Mesothelial cell of epicardium (in vitro differentiated cells): ENCODE measurements at places on chromosomes 11 and 22.
A peak's percentile ranks its signal among the peaks of the same experiment; 100 is the strongest.

- H3K27me3 ChIP-seq, result no peaks in the 10 kb centered on the region
- no peaks in the 10 kb centered on the region for H3K36me3 ChIP-seq
- no peak overlapping the region for H3K4me3 ChIP-seq
Observed at GRCh38 chr11:64888729-64889511, 10.5 kb upstream of the EHD1 start.

DNA sequence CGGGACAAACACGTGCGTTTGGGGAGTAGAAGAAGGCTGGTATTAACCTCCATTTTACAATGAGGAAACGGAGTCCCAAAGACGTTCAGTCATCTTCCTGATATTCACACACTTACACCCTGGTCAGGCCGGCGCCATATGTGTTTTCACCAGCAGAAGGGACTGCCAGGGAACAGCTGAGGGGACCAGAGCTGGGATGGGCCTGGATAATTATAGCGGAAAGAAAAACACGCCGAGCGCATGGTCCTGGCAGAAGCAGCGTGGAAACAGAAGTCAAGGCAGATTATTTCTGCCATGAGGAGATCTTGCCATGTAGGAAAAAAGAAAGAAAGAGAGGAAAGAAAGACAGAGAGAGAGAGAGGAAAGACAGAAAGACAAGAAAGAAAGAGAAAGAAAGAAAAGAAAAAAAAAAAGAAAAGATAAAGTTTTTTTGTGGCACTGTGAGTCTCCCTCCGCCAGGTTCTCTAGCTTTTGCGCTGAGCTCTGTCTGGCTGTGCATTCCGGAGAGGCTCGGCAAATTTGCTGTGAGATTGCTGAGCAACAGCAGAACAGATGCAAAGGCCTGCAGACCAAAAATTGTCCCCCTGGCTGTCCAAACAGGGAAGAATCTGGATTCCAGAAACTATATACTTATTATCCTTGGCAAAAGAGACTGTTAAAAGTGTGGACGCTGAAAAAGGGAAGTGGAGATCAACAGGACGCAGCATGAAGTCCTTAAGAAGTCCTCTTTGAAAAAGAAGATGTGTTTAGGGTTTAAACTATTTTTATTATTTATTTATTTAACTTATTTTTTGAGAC lies 1.3 kb upstream of the UCP2 start:
- peaks cover 25% of the 10 kb centered on the region for H3K4me1 ChIP-seq
- H3K36me3 ChIP-seq, result peaks cover 1% of the 10 kb centered on the region
- no peak for DNase-seq
- peak overlapping the region; percentile 95 for H3K27ac ChIP-seq
- peaks cover 9% of the 10 kb centered on the region for H3K27me3 ChIP-seq

DNA sequence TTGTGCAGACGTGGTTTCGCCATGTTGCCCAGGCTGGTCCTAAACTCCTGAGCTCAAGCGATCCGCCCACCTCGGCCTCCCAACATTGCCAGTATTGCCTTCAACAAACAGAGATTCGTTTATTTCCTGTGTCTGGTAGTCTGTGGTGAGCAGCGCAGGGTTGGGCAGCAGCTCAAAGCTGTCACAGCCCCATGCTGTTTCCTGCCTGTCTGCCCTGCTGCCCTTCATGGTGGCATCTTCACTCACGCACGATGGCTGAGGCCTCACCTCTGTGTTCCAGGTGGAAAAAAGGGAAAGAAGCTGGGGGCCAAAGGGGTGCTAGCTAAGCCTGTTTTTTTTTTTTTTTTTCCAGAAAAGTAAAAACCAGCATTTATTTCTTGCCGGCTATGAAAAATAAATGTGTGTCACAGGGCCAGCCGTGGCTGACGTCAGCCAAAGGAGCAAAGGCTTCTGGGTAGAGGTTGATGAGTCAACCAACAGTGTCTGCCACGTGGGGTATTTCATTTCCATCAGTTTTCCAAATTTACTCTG lies 28.8 kb downstream of the TBC1D22A start:
- H3K36me3 ChIP-seq, result peaks cover 9% of the 10 kb centered on the region
- H3K4me3 ChIP-seq, result no peak overlapping the region
- no peak for DNase-seq
- no peaks in the 10 kb centered on the region for H3K27me3 ChIP-seq
- no peaks in the 10 kb centered on the region for H3K4me1 ChIP-seq

DNA sequence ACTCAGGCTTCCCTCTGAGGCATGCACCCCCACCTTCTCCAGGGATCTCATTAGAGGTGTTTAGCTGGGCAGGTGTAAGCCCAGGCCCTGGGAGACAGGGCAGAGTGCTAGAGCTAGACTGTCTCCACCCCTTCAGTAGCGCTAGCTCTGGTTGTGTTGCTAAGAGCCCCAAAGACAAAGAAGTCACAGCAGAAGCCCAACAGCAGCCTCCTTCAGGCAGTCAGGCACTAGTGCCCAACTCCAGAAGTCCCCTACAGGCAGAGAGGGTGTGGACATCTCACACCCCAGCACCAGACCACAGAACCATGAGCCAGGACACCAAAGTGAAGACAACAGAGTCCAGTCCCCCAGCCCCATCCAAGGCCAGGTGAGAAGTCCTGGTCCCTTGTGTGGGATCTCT lies at the start of gene CNGA4:
Gene CNGA4, plus strand, starts transcription at position 188 of the 400 bp plus-strand sequence. Its CDS starts 118 bp downstream, at position 306.
- DNase-seq, result no peak
- peaks cover 3% of the 10 kb centered on the region for H3K27me3 ChIP-seq
- no peak within 1 kb of the TSS for H3K4me3 ChIP-seq
- H3K4me1 ChIP-seq, result peaks cover 9% of the 10 kb centered on the region

DNA sequence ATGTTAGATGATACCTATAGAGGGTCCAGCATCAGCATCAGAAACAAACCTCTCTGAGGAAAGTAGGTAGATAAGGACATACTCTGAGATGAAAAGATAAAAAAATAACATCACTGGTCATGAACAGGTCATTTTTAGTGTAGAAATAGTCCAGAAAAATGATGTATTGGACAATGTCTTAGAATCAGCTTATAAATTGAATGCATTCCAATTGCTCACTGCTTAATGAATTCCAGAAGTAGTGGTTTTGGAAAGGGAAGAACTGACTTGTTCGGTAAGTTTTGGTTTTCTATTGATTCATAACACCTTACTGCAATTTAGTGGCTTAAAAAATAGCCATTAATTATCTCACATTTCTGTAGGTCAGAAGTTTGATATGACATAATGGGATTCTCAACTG lies 929.5 kb upstream of the CCDC90B start:
- peaks cover 24% of the 10 kb centered on the region for H3K4me1 ChIP-seq
- H3K27ac ChIP-seq, result no peak overlapping the region
- no peaks in the 10 kb centered on the region for H3K36me3 ChIP-seq

DNA sequence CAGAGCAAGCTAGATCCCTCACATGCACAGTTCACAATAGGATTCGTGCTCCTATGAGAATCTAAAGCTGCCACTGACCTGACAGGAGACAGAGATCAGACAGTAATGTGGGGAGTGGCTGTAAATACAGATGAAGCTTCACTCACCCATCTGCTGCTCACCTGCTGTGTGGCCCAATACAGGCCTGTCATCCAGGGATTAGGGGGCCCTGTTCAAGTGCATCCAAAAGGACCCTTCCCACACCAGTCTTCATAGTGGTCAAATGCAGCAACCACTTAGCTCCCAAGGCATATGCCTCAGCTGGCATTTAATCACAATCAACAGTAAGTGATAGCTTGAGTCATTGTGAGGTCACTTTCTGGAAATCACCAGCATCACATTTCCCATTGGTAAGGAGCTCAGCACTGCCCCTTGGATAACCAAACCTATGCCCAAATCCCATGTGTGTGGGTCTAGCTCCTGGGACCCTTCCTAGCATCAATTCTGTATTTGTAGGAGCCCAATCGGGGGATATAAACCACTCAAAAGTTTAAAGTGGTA lies 65.6 kb downstream of the OR4C45 start:
- DNase-seq, result no peak
- no peak overlapping the region for H3K27ac ChIP-seq
- no peak overlapping the region for H3K4me3 ChIP-seq
- no peaks in the 10 kb centered on the region for H3K4me1 ChIP-seq
- no peaks in the 10 kb centered on the region for H3K36me3 ChIP-seq

DNA sequence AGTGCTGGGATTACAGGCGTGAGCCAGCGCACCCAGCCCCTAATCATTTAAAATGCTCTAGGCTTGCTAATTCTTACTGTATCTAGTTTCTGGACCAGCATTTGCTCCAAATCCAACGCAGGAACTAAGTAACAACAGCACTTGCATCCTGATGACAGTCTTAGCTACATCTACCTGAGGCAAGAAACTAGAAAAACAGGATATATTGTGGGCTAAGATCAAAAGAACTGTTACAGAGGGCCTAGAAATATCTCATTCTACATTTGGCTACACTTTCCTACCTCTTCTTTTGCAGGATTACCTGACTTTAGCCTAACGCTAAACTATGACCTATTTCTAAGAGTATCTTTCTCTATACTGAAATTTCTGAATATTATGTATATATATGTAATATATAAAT lies 7.8 kb downstream of the DCDC1 start:
- peaks cover 31% of the 10 kb centered on the region for H3K27me3 ChIP-seq
- H3K4me1 ChIP-seq, result no peaks in the 10 kb centered on the region
- no peak overlapping the region for H3K27ac ChIP-seq
- DNase-seq, result no peak
- no peaks in the 10 kb centered on the region for H3K36me3 ChIP-seq
- H3K4me3 ChIP-seq, result no peak overlapping the region

DNA sequence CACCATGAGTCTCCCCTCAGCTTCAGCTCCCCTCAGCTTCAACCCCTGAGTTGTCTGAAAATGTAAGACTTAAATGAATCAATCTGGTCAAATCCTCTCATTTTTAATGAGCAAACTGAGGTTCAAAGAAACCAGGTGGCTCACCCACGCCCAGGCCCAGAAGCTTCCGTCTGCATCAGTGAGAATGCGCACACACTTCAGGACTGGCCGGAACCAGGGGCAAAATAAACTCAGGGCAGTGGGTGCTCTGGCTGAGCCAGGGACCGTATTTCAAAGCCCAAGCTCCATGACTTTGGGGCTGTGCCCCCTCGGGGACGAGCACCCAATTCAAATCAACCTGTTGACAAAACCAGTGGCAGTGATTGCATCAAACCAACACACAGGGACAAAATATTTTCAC lies 3.1 kb downstream of the SULT4A1 start:
- peaks cover 2% of the 10 kb centered on the region for H3K4me1 ChIP-seq
- H3K4me3 ChIP-seq, result no peak overlapping the region
- DNase-seq, result no peak
- no peaks in the 10 kb centered on the region for H3K36me3 ChIP-seq
- peaks cover 58% of the 10 kb centered on the region for H3K27me3 ChIP-seq

- no peak overlapping the region for H3K27ac ChIP-seq
- H3K4me1 ChIP-seq, result peaks cover 23% of the 10 kb centered on the region
Observed at GRCh38 chr11:47106798-47107411, 69.8 kb downstream of the ARFGAP2 start.

GRCh38 chr11:62732830-62733229 lies 4.5 kb downstream of the TTC9C start:
- no peak overlapping the region for H3K4me3 ChIP-seq
- peaks cover 18% of the 10 kb centered on the region for H3K4me1 ChIP-seq
- H3K27me3 ChIP-seq, result no peaks in the 10 kb centered on the region
- no peak overlapping the region for H3K27ac ChIP-seq
